ENCODE measurements at places on chromosomes 4 and X. TPM values are rescaled to one million over a fixed set of nuclear protein-coding genes. Genes with fewer than 3 reads are reported as not detected.

The MAGEB2 gene
- total RNA-seq, result 0.46 TPM

The RAB41 gene
- not detected for total RNA-seq

The NEK1 gene
- total RNA-seq, result 4.5 TPM

The ADH1C gene
- 1.6 TPM for total RNA-seq

The BST1 gene
- not detected for total RNA-seq

The MAGEB6B gene
- not detected for total RNA-seq

The GLRA2 gene
- not detected for total RNA-seq

The RBM41 gene
- total RNA-seq, result 10.0 TPM

The MTNR1A gene
- not detected for total RNA-seq

The EDA gene
- 1.1 TPM for total RNA-seq

The PKD2 gene
- total RNA-seq, result 18.8 TPM

The METAP1 gene
- 84.7 TPM for total RNA-seq

The IQSEC2 gene
- total RNA-seq, result 11.9 TPM

The PGAM4 gene
- total RNA-seq, result not detected

The G6PD gene
- 350 TPM for total RNA-seq

The NR3C2 gene
- 1.9 TPM for total RNA-seq

The FRG2 gene
- 1.0 TPM for total RNA-seq

The STAP1 gene
- total RNA-seq, result not detected

The SPANXD gene
- 74.7 TPM for total RNA-seq

The PAGE2B gene
- total RNA-seq, result not detected

The ADGRG2 gene
- total RNA-seq, result 0.58 TPM

The TMEM271 gene
- 0.08 TPM for total RNA-seq

The TMEM47 gene
- 28.3 TPM for total RNA-seq

The DKK2 gene
- 0.87 TPM for total RNA-seq

The SLIT2 gene
- 9.1 TPM for total RNA-seq

The FHIP1A gene
- 5.5 TPM for total RNA-seq

The MAP7D2 gene
- 0.45 TPM for total RNA-seq

The NCAPG gene
- 42.6 TPM for total RNA-seq

The GRIA2 gene
- not detected for total RNA-seq

The GAGE2A gene
- not detected for total RNA-seq

The CFAP47 gene
- total RNA-seq, result 0.84 TPM

The LRCH2 gene
- total RNA-seq, result 6.2 TPM

The AMER1 gene
- total RNA-seq, result 3.4 TPM

The TNIP3 gene
- total RNA-seq, result 1.5 TPM

The CNGA1 gene
- not detected for total RNA-seq

The KLKB1 gene
- total RNA-seq, result 0.17 TPM

The UGT2A1 gene
- total RNA-seq, result not detected

The UGT2B15 gene
- not detected for total RNA-seq

The RAI2 gene
- total RNA-seq, result 0.87 TPM

The ACE2 gene
- total RNA-seq, result not detected

The HPGDS gene
- not detected for total RNA-seq

The CT45A3 gene
- total RNA-seq, result not detected

The TAF7L gene
- not detected for total RNA-seq

The EREG gene
- not detected for total RNA-seq

The BTK gene
- total RNA-seq, result not detected

The PF4V1 gene
- total RNA-seq, result not detected

The CABS1 gene
- total RNA-seq, result not detected

The CDKL2 gene
- 0.02 TPM for total RNA-seq

The PRRG1 gene
- 14.5 TPM for total RNA-seq

The STBD1 gene
- total RNA-seq, result 2.0 TPM

The TACR3 gene
- not detected for total RNA-seq

The SSX2 gene
- not detected for total RNA-seq

The SPANXN4 gene
- not detected for total RNA-seq
